GDM1 (cell line): ENCODE measurements at places on chromosomes 7 and 10.

DNA sequence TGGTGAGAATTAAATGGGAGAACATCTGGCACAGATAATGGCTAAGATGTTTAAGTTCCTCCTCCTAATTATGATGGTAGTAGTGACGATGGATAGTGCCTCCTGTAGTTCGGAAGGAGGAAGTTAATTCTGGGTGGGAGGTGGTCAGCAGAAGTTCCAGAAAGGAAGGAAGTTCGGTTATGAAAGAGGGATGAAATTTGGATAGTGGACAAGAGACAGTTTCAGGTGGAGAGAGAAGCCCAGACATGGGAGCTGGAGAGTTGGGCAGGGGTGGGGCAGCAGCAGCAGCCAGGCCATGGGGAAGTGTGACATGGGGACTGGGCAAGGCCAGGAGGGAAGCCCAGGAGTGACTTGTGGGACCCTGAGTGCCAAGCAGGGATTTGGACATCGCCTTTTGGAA is 99.5 kb downstream of the CCNY start:
- no peak for DNase-seq

GRCh38 chr10:128180843-128181242 is 54.6 kb upstream of the MKI67 start:
- no peak for DNase-seq

DNA sequence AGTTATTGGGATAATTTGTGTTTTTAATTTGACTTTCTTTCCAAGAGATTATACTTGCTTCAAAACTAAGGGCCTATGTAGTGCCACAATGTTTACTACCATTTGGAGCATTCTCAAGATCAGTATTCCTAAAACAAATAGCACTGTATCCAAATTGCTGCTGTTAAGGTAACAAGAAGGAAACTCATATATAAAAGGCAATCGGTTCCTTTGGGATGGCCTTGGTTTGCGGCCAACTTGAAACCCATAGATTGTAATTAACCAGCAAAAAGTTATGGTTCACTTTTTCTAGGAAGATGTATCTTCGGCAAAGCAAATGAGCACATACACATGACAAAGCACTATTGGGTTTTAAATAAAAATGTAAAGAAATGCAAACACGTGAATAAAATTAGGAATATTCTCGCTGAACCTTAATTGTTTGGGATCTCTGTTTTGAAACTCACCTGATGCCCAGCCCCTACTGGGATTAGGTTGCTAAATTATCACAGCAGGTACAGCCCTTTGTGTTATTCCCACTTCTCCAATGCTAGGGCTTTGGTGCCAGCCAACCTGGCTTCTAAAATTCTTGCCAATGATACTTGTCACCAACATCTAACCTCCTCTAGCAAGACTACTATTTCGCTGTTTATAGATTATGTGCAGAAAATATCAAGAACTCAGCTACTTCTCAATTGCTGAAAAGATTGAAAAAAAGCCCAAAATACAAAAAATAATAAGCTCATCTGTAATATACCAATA is 16.0 kb downstream of the CDNF start:
- DNase-seq, result no peak

DNA sequence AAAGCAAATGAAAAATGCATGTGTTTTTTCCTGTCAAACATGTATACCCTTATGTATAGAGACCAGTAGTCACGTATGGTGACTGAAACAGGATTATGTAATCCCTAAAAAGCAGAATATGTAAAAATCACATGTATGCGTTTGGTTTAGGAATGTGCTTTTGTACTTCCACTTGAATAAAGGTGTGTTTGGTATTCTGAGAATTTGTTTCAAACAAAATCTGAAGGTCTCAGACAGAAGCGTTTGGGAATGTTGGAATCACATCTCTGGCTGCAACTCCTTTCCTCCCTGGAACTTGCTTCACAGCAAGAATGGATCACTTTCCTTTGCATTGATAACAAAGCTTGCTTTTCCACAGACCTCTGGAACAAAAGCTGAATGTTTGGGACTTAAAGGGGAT is 17.8 kb downstream of the ZNF655 start:
- DNase-seq, result no peak

DNA sequence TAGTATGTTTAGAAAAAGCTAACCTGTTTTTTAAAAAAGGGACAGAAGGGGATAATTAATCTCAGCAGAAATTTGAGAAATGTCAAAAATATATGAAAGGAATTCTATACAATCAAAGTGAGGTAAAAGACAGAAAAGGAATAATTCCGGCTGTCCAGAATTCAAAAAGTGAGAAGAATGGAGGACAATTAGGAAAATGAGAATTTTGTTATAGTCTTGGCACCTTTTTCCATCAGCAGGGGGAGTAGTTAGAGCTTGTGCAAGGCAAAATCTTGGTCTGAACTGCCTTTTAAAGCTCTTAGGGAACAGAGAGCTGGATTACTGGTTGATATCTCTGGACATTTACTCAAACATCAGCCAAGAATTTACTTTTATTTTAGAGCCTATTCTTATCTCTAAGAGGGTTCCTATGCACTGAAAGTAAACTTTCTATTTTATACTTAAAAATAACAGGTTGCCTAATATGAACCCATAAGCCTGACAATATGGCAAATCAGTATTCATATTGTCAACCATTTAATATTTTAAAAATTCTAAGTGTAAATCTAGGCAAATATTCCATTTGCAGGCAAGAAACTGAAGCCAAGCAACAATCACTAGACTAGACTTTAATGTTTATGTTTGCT is 185.6 kb downstream of the ANK3 start:
- DNase-seq, result no peak

DNA sequence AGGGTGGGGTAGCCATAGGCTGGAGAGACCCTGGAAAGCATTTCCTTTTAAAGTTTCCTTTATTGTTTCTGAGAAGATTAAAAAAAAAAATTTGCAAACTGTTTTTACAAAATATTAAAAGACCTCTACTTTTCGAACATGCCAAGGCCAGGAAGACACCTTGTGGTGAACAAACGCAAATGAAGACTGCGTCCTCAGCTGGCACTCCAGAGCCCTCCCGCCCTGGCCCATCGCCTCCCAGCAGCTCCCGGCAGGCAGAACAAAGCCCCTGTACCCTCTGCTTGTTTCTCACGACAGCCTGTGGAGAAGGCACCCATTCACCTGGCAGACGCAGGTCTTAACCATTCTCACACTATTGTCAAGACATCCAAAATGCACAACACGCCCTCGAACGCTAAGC is 56.4 kb downstream of the ESYT2 start:
- no peak for DNase-seq

GRCh38 chr7:92694211-92694610 is 104.0 kb upstream of the FAM133B start:
- no peak for DNase-seq

GRCh38 chr10:79158402-79159097 is 89.8 kb downstream of the ZMIZ1 start:
- DNase-seq, result no peak

DNA sequence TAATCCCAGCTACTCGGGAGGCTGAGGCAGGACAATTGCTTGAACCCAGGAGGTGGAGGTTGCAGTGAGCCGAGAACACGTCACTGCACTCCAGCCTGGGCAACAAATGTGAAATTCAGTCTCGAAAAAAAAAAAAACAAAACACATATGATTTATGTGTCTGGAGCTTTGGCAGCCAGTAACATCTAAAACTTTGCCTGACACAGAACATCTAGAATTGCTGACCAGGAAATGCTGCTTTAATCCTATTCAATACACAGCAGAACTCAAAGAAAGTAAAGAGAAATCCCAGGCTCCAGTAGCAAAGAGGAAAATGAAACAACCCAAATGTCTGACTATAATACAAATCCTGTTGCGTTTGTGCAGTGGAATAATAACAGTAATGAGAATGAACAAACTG is 4.5 kb upstream of the CCDC6 start:
- no peak for DNase-seq

GRCh38 chr10:66378117-66378876 is 547.5 kb upstream of the LRRTM3 start:
- DNase-seq, result no peak

DNA sequence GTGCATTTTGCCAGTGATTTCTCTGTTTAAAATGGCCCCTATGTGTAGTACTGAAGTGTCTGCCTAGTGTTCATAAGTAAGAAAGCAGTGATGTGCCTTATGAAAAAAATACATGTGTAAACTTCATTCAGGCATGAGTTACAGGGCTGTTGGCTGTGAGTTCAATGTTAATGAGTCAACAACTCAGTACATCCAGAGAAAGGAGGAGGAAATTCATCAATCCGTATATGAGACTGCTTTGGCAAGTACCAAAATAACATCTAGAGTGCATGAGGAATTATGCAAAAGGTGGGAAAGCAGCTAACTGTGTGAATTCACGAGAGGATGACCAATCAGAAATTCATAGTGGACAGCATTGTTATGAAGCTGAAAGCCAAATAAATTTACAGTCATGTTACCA is 255.6 kb downstream of the ZEB1 start:
- DNase-seq, result no peak
